ENCODE measurements at places on chromosomes 16 and 17.

DNA sequence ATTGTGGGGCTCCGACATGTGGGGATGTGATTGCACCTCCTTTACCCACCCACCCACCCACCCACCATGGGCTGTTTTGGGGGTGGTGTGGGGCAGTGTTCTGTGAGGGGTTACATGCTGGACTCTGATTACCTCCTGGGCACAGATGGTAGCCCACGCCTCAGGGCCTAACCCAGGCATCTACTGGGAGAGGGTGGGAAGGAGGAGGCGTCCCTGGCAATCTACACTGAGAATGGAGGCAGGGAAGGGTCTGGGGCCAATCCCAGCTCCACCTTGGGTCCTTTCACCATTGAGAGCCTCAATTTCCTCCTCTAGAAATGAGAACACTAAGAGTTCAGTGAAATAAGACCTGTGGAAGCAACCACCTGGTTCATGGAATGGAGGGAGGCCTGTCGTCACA is 11.7 kb upstream of the DOK4 start:
- DNase-seq = no peak

DNA sequence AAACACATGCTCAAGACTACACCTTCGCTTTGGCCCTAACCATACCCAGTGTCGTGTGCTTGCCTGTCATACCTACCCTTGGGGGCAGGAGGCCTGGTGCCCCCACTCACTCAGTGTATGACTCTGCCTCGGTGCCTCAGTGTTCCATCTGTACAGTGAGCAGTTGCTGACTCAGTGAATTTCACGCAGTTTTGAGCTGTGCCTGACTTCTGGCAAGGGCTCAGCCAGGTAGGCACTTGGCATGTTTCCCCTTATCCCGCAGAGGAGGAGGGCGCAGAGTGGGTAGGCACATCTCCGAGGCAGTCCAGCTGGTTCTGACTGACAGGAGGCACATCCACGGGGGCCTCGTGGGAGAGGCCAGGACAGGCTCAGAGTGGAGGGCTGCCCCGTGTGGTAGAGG is 148.9 kb upstream of the CIBAR2 start:
- DNase-seq = no peak

GRCh38 chr17:28726226-28726626 is at the start of gene TLCD1:
Gene TLCD1 (minus strand): TSS chr17:28726233. CDS start chr17:28726097, 136 bp downstream.
- peak; percentile 86 for DNase-seq

DNA sequence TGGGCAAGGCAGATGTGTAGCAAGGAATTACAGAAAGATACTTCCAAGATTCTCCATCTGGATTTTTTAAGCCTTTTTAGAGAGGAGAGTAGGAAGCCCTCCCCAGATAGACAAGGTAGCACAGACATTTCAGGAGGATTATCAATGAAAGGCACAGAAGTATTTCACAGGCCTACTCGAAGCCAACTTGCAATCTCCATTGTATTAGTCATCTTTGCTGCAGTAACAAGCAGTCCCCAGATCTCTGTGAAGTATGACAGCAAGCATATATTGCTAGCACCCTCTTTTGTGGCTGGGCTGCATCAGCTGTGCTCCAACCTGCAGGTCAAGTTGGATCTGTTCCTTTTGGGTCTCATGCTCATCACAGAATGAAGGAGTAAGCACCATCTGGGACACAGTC is 101.6 kb downstream of the MAF start:
- DNase-seq = no peak

DNA sequence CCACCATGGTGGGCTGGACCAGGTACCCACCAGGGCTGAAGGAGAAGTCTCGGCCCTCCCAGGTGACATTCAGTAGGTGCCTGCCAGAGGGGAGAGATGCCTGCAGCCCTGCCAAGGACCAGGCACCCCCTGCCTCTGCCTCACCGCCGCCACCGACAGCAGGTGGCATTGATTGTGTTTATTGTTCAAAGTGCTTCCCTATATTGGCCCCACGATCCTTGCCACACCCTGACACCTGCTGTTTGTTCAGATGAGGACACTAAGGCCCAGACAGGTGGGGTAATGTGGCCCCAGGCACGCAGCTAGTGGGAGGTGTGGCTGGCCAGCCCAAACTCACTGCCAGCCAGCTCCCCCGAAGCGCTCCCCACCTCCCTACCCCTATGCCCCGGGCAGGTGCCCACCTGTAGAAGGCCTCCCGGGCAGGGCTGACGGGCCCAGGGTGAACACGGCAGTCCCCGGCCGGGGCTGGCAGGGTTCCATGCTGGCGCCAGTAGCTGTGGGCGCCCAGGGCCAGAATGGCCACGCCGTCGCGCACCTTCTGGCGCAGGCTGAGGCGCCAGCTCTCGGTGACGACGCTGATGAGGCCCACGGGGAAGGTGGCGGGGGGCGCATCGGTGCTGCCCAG is 8.0 kb downstream of the GRIN2C start:
- DNase-seq = no peak

- DNase-seq = peak; percentile 32
Measured at GRCh38 chr17:16935241-16935663, 36.7 kb downstream of the TNFRSF13B start.

DNA sequence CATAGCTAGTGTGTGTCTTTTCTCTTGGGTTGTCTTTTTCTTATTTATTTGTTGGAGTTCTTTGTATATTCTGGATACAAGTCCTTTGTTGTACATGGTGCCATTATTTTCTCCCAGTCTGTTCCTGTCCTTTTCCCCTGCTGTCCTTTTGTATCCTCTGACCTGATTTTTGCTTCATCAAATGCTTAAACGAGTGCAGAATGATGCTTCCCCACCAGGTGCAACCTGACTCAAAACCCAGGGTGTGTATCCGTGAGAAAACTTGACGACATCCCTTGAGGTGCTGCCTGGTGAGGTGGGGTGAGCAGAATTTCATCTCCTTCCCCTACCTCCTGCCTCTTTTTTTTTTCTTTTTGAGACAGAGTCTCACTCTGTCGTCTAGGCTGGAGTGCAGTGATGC is 88.6 kb downstream of the NTN1 start:
- no peak for DNase-seq

DNA sequence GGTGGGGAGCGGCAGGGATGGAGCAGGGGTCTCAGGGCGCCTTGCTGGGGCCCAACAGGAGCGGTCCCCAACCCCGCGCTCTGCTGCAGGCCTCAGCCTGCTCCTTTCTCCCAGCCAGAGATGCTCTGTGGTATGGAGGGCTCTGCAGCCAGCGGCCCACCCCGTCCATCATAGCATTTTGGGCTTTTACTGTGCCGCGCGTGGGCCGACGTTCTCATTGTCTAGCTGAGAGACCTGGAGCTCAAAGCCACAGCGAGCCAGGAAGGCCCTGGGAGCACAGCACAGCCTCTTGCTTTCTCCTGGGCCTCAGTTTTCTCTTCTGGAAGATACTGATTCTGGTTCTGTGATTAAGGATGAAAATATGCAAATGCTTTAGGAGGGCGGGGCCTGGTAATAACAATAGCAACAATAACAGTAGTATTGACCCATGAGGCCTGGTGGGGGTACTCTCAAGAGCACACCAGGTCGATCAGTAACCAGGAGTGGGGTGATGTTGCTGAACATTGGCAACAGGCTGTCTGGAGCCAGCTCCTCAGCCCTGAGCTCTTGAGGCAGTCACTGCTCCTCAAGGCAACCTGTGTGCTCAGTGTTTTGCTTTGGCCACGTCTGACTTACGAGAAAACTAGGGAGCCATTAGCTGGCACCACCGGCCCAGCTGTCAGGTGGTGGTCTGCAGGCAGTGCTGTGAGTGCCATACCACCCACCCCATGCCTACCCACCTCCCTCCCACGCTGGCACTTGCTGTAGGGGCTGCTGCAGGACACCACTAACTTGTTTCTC is 1.1 kb upstream of the RASD1 start:
- DNase-seq = no peak

- no peak for DNase-seq
Measured at GRCh38 chr16:53855511-53855910, 151.6 kb downstream of the FTO start.

- no peak for DNase-seq
Measured at GRCh38 chr17:2051061-2051932, 3.6 kb upstream of the HIC1 start.

GRCh38 chr16:86353948-86354347 is 156.4 kb upstream of the FOXF1 start:
- no peak for DNase-seq

- no peak for DNase-seq
Measured at GRCh38 chr16:23131931-23132621, 17.2 kb downstream of the USP31 start.

GRCh38 chr16:4700380-4700996 is 7.1 kb downstream of the NUDT16L1 start:
- no peak for DNase-seq

DNA sequence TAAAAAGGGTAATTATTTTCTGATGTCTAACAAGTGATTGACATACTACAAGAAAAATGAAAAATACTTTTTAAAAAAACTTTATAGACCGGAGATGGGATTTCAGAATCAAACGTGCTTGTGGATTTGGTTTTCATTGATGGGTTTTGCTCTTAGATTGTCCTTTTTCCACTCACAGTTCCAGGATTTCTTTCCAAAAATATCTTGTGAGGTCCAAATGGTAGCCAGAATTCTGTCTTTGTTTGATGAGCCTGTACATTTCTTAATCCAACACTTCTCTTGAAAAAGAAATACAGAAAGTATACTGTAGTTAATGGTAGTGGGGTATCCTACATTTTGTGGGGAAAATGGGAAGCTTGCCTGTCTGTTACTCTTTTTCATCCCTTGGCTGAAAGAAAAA is 329.3 kb downstream of the KCNJ2 start:
- DNase-seq = no peak

DNA sequence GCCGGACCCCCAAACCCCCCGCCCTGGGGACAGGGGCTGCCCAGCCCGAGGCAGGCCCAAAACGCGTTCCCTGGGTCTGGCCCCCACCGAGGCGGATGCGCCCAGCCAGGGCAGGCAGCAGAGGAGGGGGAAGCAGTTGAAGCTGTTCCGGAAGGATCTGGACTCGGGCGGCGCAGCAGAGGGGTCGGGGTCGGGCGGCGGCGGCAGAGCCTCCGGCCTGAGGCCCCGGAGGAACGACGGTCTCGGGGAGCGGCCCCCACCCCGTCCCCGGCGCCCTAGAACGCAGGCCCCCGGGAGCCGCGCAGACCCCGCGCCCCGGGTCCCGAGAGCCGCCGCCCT is 22.9 kb upstream of the ZFPM1 start:
- DNase-seq = peak; percentile 68

DNA sequence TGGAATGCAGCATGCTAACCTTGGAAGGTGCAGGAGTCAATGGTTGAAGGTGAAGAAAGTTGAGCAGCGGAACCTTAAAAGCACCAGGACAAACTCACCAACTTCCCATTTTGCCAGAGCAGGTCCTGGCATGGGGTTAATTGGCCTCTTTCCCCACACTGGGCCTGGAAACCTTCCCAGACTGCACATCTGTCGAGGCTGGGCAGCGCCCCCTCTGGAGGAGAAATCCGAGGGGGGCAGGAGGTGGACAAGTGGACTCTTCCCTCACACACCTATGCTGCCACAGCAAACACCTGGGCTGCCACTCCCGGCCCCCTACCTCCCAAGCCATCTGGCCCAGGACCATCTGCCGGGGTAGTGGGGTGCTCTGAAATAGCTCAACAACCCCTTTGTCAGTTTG is 232.4 kb downstream of the CBLN1 start:
- DNase-seq = no peak

GRCh38 chr17:40075201-40075941 is 12.6 kb downstream of the THRA start:
- DNase-seq = peak; percentile 79

DNA sequence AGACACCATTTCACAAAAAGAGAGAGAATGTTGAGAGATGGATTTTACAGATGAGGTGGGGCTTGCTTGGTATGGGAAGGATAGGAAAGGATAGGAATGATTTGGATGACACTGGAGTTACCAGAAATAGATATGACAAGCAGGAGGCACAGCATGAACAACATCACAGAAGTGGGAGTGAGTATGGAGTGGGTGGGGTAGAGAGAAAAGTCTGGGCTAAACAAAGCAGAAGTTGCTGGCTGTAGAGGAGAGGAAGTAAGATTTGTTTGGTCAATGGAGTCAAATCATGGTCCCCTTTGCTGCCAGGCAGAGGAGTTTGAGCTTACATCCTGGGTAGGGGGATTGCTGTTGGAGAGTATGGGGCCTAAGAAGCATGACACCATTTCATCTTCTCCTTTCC is 101.7 kb downstream of the VAT1L start:
- DNase-seq = no peak

DNA sequence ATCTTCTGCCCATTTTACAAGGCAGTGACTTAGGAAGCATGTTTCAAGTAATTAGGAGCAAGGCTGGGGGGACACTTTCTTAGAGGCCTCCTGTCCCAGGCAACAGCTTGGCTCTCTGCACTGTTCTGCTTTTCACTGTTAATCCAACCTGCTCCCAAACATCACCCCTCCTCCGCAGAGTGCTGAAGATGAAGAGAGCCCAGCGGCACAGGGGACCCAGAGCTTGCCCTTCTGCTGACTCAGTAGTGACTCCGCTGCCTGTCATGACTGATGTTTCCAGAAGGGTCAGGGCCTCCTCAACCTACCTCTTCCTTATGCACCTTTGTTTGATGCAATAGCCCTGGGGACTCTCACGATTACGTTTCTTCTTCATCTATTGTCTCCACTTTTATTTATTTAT is 38.9 kb upstream of the NDRG4 start:
- no peak for DNase-seq

- no peak for DNase-seq
Measured at GRCh38 chr17:79837888-79838521, 1.2 kb downstream of the CBX4 start.

- DNase-seq = no peak
Measured at GRCh38 chr16:81710596-81710995, 68.5 kb upstream of the PLCG2 start.

DNA sequence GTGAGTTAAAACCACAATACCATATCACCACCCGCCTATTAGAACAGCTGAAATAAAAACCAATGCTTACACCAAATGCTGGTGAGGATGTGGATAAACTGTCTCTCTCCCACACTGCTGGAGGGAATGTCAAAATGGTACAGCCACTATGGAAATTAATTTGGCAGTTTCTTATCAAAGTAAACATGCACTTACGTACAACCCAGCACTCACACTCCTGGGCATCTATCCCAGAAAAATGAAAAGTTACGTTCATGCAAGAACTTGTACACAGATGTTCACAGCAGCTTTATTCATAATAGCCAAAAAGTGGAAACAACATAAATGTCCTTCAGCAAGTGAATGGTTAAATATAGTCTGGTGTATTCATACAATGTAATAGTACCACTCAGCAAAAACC is 173.2 kb upstream of the MYOCD start:
- no peak for DNase-seq

- no peak for DNase-seq
Measured at GRCh38 chr16:24972608-24973220, 42.5 kb downstream of the ARHGAP17 start.

GRCh38 chr16:12321311-12321842 is 344.8 kb downstream of the SNX29 start:
- no peak for DNase-seq

GRCh38 chr17:6475411-6475810 is 31.2 kb downstream of the PIMREG start:
- no peak for DNase-seq
